ENCODE measurements at places on chromosomes 16 and 17.

DNA sequence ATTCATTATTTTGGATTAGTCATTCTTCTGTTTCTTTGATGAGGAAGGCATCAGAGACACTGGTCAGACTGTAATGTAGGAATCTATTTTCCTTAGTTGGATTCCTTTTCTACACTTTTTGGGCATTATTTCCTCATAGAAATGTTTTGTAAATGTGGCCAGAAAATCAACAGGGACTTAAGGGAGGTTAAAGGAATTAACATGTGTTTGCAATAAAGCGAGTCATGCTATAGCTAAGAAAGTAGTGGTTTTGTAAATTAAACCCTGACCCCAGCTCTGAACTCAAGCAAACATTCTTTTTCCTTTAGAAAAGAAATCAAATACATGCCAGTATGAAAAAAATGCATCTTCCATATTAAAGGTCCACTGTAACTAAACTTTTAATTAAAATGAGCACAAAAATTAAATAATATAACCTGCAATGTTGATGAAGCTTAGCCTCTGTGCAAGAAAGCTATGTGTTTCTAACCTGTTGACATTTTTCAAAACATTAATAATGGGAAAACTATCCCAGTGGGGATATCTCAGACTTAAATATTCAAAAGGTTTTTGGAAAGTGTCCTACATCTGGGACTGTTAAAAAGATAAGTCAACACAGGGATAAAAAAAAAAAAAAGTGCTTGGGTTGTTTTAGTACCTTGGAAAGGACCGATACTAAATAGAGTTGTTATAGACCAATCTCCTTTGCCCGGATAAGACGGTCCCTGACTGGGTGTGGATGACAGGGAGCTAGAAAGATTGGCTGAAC lies 428.0 kb downstream of the CA10 start:
- DNase-seq, result no peak

DNA sequence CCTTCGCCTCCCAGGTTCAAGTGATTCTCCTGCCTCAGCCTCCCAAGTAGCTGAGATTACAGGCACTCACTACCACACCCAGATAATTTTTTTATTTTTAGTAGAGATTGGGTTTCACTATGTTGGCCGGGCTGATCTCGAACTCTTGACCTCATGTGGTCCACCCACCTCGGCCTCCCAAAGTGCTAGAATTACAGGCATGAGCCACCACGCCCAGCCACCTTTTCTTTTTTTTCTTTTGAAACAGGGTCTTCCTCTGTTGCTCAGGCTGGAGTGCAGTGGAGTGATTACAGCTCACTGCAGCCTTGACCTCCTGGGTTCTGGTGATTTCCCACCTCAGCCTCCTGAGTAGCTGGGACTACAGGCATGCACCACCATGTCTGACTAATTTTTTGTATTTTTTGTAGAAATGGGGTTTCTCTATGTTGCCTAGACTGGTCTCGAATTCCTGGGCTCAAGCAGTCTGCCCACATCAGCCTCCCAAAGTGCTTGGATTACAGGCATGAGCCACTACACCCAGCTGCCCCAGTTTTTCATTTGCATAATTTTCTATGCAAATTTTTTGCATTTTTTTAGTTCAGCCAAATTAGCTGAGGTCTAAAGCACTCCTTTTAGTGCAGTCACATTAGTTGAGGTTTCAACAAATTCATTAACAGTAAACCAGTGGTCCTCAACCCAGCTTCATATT lies 11.3 kb downstream of the WWP2 start:
- DNase-seq, result no peak

GRCh38 chr16:24255456-24256371 lies at the start of gene CACNG3:
CACNG3 (plus strand) TSS chr16:24256335; CDS start chr16:24256755, 420 bp downstream.
- DNase-seq, result peak; percentile 33

GRCh38 chr17:20925091-20925490 lies 117.7 kb downstream of the USP22 start:
- DNase-seq, result peak; percentile 60

DNA sequence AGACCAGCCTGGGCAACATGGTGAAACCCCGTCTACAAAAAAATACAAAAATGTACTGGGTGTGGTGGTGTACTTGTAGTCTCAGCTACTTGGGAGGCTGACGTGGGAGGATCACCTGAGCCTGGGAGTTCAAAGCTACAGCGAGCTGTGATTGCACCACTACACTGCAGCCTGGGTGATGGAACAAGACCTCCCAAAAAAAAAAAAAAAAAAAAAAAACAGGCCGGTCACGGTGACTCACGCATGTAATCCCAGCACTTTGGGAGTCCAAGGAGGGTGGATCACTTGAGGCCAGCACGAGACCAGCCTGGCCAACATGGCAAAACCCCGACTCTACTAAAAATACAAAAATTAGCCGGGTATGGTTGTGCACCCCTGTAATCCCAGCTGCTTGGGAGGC lies 12.7 kb upstream of the APPBP2 start:
- no peak for DNase-seq

GRCh38 chr16:17776465-17776864 lies 305.7 kb upstream of the XYLT1 start:
- no peak for DNase-seq
